AG04450 (cell line): ENCODE measurements at places on chromosomes 1 and 21.

- DNase-seq: no peak
Measured at GRCh38 chr21:24832961-24833360, 774.3 kb downstream of the MRPL39 start.

DNA sequence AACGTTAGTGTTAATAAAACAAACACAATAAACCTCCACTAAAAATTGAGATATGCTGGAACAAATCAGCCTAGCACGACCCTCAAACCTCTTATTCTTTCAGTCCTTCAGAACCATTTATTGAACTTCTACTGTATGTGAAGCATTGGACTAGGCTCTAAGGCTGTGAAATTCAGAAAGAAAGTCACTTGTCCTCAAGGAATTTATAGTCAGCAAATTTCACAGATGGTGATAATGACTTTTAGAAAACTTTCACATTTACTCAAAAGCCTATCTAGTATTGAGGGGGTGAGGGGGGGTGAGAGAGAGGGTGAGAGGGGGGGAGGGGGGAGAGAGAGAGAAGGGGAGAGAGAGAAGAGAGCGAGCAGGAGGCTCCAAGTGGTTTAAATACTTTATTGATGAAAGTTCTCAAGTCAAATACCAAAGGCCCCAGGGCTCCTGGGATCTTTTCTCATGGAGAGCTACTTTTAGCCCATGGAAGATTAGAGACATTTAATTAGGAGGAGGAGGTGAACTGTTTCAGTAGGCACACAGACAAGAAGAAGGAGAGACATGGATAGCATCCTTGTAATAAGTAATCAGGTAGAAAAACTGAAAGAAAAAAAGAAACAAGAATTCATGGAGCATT is 66.3 kb upstream of the SSX2IP start:
- no peak for DNase-seq

DNA sequence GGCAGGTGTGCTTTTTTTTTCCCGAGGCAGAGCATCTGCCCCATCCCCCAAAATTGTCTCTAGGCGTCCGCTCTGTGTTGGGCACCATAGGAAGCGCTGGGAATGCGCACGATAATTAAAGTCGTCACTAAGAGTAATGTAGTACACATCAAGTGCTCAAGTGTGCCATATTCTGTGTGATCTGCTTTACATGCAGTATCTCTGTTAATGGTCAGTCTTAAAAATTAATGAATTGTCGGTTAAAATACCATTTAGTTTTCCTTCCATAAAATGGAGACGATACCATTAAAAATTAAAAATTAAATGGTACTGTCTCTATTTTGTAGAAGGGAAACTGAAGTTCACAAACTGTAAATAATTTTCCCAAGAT is 544 bp upstream of the CCT8 start:
- DNase-seq: no peak

DNA sequence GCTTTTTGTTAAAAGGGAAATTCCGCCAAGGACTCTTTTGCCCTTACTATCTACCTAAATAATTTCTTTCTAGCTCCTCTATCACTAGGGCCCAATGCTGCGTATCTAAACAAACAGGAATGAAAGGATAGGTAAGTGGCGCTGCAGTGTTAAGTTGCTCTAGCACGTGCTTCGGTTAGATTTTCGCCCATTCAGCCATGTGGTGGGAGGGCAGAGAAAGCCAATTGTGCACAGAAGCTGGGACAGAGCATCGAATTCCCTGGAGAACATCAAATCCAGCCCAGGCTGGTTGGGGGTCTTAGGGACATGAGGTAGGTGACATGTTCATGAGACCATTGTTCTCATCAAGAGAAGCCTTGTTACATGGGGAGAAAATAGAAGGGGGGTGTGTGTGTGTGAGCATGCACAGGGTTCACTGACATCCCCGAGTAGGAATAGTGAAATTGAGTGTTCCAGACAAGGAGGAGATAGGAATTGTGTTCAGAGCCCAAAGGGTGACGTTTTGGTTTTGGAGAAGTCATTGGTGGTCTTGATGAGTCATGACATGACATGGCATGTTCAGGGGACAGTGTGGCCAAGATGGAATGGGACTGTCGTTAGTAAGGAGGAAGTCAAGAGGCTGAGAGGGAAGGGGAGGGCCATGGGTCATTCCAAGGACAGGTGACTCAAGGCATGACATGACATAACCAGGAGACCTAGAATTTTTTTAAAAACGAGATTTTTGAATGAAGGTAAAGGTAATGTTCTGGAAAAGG is 107.1 kb downstream of the TLR5 start:
- DNase-seq: no peak
